Tibial nerve (tissue), 4 donors: ENCODE measurements at places on chromosomes 5 and 9. TPM values are rescaled to one million over a fixed set of nuclear protein-coding genes. Genes with fewer than 3 reads are reported as not detected.

DNA sequence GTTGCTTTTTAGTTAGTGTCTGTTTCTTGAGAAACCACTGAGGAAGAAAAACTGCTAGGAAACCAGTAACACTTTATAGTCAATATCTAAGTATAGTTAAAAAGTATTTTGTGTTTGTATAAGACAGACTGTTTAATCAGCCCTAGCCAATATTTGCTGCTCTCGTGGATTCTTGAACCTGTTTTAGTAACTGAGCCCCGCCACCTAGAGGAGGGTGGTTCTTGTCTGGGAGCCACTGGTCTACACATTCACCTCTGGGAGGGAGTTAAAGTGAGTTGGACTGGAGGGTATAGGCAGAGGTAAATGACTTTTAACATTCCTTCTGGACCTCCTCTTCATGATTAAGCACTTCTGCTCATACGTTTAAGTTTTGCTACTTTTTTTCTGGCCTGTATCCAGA lies 117.2 kb downstream of the SPATA31D1 start:
- DNase-seq, result no peak

DNA sequence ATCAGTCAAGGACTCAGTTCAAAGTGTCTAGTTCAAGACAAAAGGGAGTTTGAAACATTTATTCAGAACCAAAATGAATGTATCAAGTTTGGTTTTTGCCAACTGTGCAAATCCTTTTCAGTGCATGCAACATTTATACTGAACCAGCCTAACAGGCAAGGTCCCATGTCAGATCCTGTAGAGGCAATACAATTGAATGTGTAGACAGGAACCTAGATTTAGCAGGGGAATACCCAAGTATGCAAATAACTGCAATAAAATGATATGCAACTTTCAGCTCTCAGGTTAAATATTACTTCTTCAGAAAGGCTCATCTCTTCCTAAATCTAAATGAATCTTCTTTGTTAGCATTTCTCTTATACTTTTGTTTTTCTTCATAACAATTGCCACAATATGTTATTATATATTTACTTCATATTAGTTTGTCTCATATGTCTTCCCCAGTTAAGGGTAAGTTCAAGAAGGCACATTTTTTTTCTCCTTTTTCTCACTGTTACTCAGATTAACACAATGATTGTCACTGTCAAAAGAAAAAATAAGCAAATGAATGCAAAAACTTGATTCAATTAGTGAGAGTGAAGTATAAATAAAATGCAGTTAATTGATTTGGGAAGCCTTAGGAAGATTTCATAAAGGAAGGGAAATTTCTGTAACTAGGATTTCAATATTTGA lies 163.9 kb upstream of the RASA1 start:
- no peak for DNase-seq

- DNase-seq, result no peak
Measured at GRCh38 chr5:395921-396530, 47.0 kb upstream of the EXOC3 start.

DNA sequence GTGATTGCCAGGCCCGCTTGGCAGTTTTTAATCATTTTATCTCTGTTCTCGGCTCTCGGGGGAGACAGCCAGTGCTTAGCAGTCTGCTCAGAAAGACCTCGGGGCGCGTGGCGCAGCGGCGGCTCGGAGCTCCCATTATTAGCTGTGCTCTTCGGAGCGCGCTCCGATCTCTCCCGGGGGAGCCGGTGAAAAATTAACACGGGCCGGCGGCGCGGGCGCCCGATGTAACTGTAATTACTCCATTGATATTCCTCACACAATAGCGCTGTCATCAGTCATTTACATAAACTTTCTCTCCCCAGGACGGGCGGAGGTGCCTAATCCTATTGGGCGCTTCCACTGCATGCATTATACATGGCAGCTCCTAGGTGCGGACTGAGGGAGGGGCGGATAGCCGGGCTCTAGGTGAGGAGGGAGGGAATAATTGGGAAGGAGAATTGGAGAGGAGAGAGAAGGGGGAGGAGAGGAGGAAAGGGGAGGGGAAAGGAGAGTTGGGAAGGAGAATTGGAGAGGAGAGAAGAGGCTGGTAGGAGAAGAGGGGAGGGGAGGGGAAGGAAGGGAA lies 24.9 kb downstream of the LMX1B start:
- no peak for DNase-seq

- DNase-seq, result no peak
Measured at GRCh38 chr5:92633176-92633575, 947.8 kb downstream of the NR2F1-AS1 start.

The ZNF367 gene
- total RNA-seq, result 4.3 TPM

DNA sequence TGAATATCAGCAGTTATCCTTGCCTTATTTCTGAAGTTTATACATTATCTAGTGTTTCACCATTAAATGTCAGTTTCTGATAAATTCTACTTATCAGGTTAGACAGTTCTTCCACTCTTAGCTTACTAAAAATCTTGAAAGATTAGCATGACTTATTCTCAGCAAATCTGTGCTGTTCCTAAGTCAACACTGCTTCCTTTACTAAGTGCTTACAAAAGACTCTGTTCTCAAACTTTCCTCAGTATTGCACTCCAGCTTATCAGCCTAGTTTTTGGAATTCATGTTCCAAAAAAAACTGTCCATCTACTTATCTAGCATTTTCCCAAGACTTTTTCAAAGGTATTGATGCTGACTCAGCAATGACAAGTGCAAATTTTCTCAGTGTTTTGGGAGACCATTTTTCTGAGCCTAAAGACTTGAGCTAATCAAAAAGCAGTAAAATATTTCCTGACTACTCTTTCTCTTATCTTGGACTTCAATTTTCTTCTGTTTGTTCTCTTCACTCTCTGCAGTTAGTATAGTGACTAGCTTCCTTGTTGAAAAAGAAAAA lies 61.1 kb upstream of the FRRS1L start:
- DNase-seq, result no peak

The PHF24 gene
- total RNA-seq, result 0.60 TPM

GRCh38 chr9:29866556-29866955 lies 2293.3 kb upstream of the C9orf72 start:
- no peak for DNase-seq

- no peak for DNase-seq
Measured at GRCh38 chr9:127535834-127536233, 76.2 kb upstream of the STXBP1 start.

- DNase-seq, result no peak
Measured at GRCh38 chr9:36035006-36035405, 1.7 kb upstream of the RECK start.

- DNase-seq, result no peak
Measured at GRCh38 chr9:130886981-130887380, 9.6 kb downstream of the QRFP start.

GRCh38 chr5:175489693-175490443 lies 11.5 kb downstream of the SFXN1 start:
- DNase-seq, result no peak

DNA sequence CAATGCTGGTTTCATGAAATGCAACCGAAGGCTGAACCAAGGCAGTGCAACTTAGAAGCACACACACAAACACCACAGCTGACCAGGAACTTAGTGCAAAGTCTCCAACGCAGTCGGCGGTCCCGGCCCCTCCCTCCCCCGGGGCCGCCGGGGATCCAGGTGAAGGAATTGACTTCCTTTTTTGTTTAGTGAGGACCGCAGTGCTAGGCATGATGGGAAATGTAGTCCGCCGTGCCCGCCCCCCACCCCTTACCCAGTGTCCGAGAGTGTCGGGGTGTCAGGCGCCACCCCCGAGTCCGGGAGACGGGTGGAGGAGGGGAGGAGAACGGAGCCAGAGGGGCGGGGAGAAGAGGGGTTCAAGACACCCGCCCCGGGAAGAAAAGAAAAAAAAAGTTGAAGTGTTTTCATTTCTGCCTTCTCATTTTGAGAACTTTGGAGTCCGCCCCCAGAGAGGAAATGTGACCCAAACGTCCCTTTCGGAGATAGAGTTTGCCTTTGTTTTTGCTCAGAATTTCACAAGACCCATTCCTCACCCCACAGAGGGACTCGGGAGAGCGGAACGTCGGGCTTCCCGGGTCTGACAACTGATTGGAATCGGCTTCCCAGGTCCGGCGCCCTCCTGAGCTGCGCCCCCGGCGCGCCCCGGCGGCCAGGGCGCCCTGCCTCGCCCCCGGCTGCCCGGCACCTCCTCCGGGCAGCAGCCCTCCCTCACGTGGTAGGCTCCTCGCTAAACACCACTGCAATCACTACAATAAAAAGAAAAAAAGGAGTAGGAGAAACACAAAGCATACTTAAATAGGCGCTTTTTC lies 2.0 kb downstream of the IER5L start:
- DNase-seq, result peak; percentile 78
